ENCODE measurements at places on chromosomes 6 and 20.
A peak's percentile ranks its signal among the peaks of the same experiment; 100 is the strongest.

DNA sequence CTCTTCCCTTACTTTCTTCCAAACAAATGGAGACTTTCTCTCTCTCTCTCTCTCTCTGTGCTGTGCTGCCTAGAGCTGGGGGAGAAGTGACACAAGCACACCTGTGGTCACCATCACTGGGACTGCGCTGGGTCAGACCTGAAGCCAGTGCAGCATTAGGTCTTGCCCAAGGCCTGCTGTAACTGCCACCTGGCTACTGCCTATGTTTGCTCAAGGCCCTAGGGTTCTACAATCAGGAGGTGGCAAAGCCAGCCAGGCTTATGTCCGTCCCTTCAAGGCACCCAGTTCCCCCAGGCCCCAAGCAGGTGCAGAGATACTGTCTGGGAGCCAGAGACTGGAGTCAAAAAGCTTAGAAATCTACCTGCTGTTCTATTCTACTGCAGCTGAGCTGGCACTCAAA, 49.4 kb upstream of the TOP1 start:
- DNase-seq = no peak

GRCh38 chr20:36481380-36482043, 59.8 kb upstream of the MYL9 start:
- no peak for DNase-seq

DNA sequence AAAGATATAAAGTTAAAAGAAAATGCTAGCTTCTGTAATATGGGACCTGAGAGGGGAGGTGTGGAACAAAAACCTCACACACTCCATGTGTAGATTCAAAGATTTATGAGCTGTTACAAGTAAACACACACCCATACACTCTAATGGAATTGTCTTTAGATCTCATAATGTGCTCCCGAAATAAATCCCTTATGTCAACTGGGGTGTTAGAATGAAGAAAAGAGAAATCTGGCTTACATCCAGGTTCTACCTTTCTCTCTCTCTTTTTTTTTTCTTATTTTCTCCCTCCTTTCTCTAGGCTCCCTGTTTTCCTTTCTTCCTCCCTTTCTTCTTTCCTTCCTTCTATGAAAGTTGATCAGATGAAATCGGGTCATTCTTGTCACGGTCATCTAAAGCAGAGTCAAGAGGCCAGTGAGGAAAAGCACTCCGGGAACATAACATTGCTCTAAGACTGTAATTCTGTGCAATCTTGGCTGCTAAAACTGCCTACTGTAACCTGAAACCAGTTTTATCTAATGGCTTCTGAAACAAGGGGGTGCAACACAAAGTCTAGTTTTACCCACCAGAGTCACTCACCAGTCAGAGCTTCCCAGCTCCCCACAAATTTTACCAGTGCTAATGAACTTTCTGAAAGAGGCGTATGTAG, 68.3 kb upstream of the BTBD3 start:
- no peak for DNase-seq

- DNase-seq = peak; percentile 34
Measured at GRCh38 chr6:138007014-138007472, 100.2 kb downstream of the PERP start.

DNA sequence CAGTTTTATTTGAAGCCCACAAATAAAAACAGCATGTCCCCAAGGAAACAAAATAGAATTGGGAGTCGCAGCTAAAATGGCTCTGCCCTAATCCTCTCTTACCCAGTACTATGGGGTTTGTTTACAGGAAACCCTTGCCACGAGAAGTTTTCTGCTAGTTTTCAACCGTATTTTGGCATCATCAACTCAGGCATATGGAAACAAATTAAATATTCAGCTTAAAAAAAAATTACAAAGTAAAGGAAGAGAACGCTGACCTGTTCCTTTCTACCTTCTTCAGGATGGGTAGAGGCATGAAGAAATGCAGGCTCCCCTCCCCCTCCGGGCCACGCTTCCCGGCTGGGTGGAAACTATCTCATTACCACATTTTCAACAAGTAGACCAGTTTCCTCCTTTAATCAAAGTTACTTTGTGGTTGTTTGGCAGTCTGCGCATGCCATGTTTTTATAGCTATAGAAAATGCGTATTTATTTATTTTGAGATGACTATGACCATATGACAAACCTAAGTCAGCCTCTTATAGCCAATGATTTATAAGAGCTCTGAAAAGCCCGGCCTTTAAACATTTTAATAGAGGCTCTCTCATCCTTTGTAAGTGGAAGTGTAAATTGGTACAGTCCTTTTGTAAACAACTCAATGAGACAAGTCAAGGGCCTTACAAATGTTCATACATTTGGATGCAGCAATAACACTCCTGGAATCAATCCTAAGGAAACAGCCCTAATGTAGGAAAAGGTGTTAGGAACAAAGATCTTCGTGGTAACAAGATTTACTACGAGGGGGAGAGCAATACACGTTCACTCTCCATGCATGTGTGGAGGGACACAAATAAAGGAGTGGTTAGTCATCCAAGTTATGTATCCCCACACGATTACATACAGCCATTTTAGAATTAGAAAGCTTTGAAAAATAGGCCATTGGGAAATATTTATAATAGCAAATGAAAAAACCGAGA, 16.1 kb upstream of the ZNF217 start:
- peak; percentile 89 for DNase-seq

GRCh38 chr20:38997622-38998021, 35.5 kb downstream of the DHX35 start:
- DNase-seq = peak; percentile 12

DNA sequence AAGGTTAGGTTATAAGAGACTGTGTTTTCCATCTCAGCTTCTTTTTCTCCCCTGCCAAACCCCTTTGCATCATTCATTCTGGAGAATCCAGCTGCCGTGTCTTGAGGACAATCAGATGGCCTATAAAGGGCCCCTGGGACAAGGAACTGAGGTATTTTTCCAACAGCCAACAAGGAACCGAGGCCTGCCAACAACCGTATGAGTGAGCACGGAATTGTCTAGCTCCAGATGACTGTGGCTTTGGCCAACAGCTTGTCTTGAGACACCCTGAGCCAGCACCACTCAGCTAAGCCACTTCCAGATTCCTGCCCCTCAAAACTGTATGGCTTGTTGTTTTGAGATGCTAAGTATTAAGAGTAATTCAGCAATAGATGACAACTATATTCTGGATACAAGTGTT, 433.7 kb upstream of the HSF2 start:
- no peak for DNase-seq

GRCh38 chr6:111211411-111212030, 124.2 kb downstream of the SLC16A10 start:
- no peak for DNase-seq

DNA sequence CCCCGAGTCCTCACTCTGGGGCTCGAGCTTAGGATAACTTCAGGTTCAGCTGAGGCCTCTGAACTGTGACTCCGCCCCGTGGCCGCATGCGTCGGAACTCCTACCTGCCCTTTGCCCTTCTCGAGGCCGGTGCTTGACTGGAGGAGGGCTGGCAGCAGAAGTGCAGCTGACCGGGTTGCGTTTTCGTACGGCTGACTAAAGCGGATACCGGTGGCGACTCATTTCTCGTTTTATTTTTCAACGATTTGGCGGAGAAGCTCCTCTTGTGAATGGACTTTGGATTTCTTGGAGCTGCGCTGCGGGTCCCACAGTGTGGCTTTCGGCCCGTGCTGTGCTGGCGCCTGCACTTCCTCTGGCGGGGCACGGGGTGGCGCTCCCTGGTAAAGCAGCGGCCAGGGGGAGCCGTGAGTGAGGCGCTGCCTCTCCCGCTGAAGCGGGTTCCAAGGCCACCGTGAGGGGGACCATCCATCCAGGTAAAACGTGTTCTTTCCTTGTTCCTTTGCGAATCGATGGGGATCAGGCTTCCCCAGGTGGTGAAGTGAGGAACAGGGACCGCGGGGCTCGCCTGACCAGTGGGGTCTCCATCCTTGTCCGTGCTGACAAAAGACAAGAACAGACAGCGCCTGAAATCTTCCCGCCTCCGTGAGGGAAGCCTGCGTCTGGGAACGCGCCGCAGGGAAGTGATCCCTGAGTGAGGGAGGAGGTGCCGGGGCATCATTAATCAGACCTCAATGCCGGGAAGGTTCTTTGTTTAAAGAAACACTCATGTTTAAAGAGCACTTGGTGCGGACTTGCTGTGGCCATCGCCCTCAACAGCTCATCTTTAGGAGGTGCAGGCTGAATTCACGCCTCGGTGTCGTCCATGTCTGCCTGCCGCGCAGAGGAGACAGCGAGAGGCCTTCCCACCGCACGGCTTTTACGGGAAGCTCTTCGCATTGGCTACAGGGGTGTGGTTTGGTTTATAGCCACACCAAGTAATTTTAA, 38.8 kb downstream of the ERMARD start:
- peak; percentile 75 for DNase-seq

GRCh38 chr20:50959543-50960126, 1.0 kb downstream of the MOCS3 start:
- no peak for DNase-seq

GRCh38 chr6:163085426-163085825, 329.1 kb upstream of the QKI start:
- no peak for DNase-seq

DNA sequence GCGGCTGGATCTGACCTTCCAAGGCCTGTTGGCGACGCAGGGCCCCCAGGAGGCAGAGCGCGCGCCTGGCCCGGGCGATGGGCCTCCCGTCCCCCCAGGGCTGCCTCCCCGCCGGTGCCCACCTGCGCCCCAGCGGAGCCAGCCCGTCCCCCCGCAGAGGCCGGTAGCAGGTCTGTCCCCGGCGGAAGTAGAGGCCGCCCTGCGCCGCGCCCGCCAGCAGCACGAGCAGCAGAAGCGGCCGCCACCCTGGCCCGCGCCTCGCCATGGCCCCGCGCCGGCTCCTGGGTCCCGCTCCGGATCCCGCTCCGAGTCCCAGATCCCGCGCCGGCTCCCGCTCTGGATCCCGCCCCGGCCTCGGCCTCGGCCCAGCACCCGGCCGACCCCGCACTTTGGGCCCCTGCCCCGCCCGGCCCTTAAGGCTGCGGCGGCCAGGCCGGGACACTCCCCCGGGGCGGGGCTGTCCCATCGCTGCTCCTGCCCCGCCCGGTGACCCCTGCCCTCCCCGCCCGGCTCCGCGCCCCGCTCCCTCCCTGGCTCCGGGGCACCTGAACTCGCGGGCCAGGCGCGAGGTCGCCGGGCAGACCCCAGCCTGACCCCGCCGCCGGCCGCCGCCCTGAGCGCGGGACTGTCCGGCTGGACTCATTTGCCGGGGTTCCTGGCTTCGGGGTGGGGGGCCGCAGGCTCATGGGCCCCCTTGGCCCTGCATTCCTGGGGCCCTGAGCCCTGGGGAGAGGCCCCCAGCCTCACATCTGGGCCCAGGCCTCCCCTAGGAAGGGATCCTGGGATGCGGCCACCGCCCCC, at the start of gene CTSZ:
CTSZ (minus strand) TSS at position 391 of the 801 bp plus-strand sequence; CDS start at position 265, 126 bp downstream.
- peak; percentile 59 for DNase-seq

- no peak for DNase-seq
Measured at GRCh38 chr6:127458222-127458621, 967 bp downstream of the KIAA0408 start.

DNA sequence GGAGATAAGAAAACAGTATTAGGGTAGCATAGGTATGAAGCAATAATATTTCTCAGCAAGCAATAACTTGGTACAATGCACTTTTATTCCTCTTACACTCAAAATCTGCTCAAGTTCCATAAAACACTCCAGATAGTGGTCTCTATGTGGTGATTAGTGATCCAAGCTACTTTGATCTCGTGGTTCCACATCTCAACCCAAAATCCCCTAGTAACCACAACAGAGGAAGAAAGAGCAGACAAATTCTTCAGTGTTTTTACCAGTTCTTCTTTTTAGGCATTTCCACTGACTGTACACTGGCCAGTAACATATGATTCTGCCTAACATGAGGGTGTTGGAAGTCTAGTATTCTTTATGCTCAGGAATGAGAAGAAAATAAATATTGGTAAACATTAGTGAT, 309.0 kb upstream of the PTCHD4 start:
- DNase-seq = no peak

- no peak for DNase-seq
Measured at GRCh38 chr6:33450434-33450833, 3.9 kb upstream of the ZBTB9 start.

- DNase-seq = no peak
Measured at GRCh38 chr6:132369526-132369925, 31.7 kb downstream of the MOXD1 start.

GRCh38 chr20:42779216-42779615, 410.5 kb downstream of the PTPRT start:
- no peak for DNase-seq

DNA sequence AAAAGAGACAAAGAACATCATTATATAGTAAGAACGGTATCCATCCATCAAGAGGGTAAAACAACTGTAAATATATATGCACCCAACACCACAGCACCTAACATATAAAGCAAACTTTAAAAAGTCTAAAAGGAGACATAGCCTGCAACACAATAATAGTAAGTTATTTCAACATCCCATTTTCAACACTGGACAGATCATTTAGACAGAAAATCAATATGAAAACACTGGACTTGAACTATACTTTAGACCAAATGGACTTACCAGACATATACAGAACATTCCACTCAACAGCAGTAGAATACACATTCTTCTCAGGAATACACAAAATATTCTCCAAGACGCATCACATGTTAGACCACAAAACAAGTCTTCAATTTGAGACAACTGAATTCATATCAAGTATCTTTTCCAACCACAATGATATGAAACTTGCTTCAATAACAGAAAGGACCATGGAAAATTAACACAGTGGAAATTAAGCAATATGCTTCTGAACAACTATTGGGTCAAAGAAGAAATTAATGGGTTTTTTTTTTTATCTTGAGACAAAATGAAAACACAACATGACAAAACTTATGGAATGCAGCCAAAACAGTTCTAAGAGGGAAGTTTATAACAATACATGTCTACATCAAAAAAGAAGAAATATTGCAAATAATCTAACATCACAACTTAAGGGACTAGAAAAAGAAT, 23.9 kb upstream of the ASF1A start:
- DNase-seq = no peak

DNA sequence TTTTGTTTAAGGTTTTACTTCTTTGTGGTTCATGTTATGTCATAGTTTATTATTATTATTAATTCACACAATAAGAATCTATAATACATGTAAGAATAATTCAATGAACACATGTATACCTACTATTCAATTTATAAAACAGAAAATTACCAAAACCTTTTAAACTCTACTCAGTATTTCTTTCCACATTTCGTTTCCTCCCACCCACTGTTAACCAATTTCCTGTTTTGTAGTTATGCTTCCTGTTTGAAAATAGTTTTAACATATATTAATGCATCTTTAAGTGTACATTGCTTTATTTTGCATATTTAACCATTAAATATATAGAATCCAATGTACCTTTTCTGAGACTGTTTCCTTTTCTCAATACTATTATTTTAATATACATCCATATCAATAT, 397.9 kb upstream of the SPTLC3 start:
- no peak for DNase-seq
